HCT116 (cell line): ENCODE measurements at places on chromosomes 3 and 15. TPM values are rescaled to one million over a fixed set of nuclear protein-coding genes. Genes with fewer than 3 reads are reported as not detected.

DNA sequence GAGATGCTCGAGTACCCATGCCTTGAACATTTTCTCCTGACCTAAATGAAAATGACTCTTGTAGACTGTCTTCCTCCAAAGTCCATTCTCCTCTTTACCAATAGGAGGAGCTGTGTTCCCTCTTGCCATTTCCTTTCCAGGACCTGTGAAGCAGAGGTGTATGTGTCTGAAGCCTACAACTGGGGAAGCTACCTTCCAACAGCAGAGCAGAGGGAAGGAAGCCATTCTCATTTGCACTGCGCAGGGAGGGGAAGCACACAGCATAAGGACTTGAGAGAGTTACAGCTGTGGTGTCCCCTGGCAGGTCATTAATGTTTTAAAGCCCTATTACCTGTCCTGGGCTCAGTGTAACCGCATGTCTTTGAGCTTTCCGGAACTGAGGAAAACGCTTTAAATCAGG, 38.7 kb downstream of the HSPBAP1 start:
- DNase-seq, result peak; percentile 34

DNA sequence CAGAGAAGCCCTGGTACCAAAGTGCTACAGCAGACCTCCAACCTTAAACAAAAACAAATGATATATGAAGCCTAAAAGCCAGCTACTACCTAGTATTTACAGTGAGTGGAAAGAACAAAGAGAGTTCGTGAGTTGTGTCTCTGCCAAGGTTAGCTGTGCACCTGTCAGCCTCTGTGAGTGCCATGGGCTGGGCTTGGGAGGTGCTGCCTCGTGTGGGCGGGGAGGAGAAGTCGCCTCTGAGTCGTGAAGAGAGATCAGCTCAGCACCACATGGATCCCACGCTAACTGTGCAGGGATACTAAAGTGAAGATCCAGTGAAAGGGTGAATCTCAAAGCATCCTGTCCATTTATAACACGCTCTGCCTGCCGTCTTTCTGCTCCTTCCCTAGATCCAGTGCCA, 101.9 kb downstream of the CHDH start:
- no peak for DNase-seq

DNA sequence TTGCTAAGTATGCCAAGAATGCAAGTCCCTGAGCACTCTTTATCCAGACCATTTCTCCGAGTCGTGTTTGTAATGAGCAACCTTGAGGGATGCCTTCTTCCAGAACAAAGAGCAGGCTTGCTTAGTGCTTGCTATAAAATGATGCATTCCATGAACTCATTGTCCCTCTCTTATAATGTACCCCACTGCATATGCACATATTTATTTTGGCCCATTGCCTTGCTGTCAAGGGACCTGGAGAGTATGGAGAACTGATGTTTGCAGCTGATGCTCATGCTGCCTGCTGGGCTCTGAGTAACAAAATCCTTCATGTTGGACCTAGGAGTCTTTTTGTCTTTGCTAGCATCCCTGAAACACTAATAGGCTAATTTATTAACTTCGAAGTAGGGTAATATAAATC, 97.8 kb upstream of the AADACL2 start:
- no peak for DNase-seq

DNA sequence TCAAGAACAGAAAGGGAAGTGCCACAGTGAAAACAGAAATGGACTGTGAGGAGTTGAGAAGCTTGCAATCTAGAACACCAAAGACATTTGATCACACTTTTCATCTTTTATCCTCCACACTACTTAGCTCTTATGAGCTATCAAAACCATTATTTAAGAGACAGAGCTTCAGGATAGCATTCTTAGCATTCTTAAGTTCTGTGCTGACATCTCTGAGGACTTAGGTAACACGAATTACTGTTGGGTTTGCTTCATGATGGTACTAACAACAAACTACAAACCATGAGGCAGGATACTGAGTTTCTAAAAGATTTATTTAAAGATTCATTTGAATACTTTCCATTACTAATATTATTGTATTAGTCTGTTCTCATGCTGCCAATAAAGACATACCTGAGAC, 1038.6 kb downstream of the TUSC7 start:
- no peak for DNase-seq

DNA sequence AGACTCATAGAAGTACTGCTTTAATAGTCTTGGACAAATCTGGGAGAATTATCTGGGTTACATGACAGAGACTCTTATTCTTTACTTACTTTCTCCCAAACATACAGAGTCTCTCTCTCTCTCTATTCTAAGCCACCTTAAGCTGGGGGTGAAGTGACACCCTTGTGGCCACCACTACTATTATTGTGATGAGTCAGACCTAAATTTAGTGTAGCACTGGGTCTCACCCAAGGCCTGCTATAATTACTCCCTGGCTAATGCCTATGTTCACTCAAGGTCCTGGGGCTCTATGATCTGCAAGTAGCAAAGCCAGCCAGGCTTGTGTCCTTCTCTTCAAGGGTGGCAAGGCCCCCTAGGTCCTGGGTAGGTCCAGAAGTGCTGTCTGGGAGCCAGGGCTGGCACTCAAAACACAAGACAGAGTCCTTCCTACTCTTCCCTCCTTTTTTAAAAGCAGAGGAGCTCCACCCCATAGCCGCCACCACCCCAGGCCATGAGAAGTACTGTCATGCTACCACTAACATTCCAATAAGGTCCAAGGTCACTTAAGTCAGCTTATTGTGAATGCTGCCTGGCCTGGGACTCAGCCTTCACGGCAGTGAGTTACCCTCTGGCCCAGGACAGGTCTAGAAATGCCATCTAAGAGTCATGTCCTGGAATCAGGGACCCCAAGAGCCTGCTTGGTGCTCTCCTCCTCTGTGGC, 183.6 kb downstream of the POLQ start:
- DNase-seq, result no peak

- no peak for DNase-seq
Observed at GRCh38 chr15:92638291-92638708, 17.3 kb downstream of the FAM174B start.

DNA sequence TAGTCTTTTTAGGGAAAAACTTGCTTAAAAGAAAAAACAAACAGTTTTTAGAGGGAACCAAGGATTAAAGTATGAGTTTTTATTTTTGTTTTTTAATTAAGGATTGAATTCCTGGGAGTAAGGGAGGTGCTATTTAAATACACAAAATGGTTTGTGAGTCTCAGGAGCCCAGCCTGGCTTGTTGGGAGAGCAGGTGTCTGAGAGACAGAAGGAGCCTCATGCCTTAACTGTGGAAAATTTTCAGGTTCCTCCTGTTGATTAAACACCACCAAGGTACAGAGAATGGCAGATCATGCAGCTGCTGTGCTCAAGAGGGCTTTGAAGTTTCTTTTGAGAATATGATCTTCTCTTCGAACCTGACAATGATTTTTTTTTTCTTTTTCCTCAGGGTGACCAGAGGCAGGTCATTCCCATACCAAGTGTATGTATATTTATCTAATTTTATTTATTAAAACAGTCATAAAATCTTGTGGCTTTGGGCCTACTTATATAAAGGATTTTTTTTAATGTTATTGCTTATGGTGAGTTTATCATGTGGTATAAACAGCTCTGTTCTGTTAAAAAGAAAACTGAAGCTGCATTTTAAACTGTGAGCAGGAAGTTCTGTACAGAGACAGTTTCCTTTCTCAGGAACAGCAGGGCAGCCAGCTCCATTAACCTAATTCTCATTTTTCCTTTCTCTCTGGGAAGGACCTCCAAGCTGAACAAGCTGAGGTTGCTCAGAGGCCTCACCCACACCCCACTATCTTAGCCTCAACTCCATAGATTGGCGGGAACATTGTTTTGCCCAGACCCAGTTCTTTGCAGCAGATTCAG, 33.7 kb upstream of the VILL start:
- no peak for DNase-seq

- no peak for DNase-seq
Observed at GRCh38 chr3:141845407-141846049, 30.9 kb upstream of the ATP1B3 start.

DNA sequence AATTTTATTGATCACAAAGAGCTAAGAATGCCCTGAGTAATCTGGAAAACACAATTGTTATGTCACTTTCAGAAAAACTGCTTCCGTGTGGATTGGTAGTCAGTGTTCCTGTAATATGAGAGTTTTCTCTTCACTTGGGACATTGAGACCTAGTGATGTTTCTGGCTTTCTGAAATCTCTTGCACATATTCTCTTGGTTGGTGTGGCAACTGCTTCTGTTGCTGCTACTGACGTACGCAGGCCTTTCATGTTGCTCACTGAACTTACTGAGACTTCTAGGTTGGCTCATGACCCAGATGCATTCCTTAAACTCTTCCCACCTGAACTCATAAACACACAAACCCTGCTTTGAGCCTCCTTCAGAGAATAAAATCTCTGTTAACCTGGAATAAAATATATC, 175.0 kb upstream of the PFN2 start:
- no peak for DNase-seq

The CCR9 gene
- not detected for total RNA-seq

The OR5H6 gene
- not detected for total RNA-seq

The DLEC1 gene
- 0.61 TPM for total RNA-seq

The FGF12 gene
- 0.07 TPM for total RNA-seq
